ENCODE measurements at places on chromosomes 2 and 18. TPM values are rescaled to one million over a fixed set of nuclear protein-coding genes. Genes with fewer than 3 reads are reported as not detected.

CEP76 gene
- 13.6 TPM for total RNA-seq

RAMP1 gene
- 26.7 TPM for total RNA-seq

IL36A gene
- not detected for total RNA-seq

NETO1 gene
- total RNA-seq, result 0.29 TPM

SLC25A52 gene
- 0.88 TPM for total RNA-seq

GAL3ST2 gene
- 0.82 TPM for total RNA-seq

PROM2 gene
- total RNA-seq, result 34.7 TPM

DSG4 gene
- total RNA-seq, result not detected

SERPINB3 gene
- total RNA-seq, result not detected

WNT10A gene
- total RNA-seq, result 2.0 TPM

MCEE gene
- total RNA-seq, result 30.0 TPM

FAM124B gene
- total RNA-seq, result 6.4 TPM

EVX2 gene
- total RNA-seq, result not detected

MRPL44 gene
- total RNA-seq, result 33.5 TPM

ANKRD36B gene
- 75.7 TPM for total RNA-seq

C2orf74 gene
- 8.2 TPM for total RNA-seq

TUBA3E gene
- total RNA-seq, result not detected

DSC2 gene
- 19.8 TPM for total RNA-seq

FAP gene
- 17.2 TPM for total RNA-seq

NPHP1 gene
- 8.3 TPM for total RNA-seq

KCNK3 gene
- 6.7 TPM for total RNA-seq

DSC1 gene
- 0.47 TPM for total RNA-seq

FBXO48 gene
- 0.53 TPM for total RNA-seq

SLC30A3 gene
- total RNA-seq, result 2.2 TPM

GIGYF2 gene
- total RNA-seq, result 101 TPM

LINC00305 gene
- total RNA-seq, result 0.64 TPM

KCNE4 gene
- total RNA-seq, result 11.2 TPM

PRKAG3 gene
- 5.0 TPM for total RNA-seq

TTN gene
- 416 TPM for total RNA-seq

CGREF1 gene
- 3.6 TPM for total RNA-seq

EFR3B gene
- 7.8 TPM for total RNA-seq

TRABD2A gene
- 1.1 TPM for total RNA-seq

PARD3B gene
- 44.8 TPM for total RNA-seq

SCN3A gene
- total RNA-seq, result 0.76 TPM

PCARE gene
- total RNA-seq, result 0.18 TPM

DOCK10 gene
- 32.1 TPM for total RNA-seq

RAX gene
- not detected for total RNA-seq

CPO gene
- not detected for total RNA-seq

TRIP12 gene
- 211 TPM for total RNA-seq

UGT1A6 gene
- 3.4 TPM for total RNA-seq

CFAP221 gene
- total RNA-seq, result 15.8 TPM

ACADL gene
- 16.1 TPM for total RNA-seq

PID1 gene
- total RNA-seq, result 10.3 TPM

CCDC74B gene
- total RNA-seq, result 10.6 TPM

TMEM247 gene
- not detected for total RNA-seq

Measured in metanephros (tissue), 2 donors.